Activated gamma-delta T cell treated with Interleukin-2 at 50 U/mL for 16 hours (primary cell): ENCODE measurements at places on chromosomes 16 and 17.

DNA sequence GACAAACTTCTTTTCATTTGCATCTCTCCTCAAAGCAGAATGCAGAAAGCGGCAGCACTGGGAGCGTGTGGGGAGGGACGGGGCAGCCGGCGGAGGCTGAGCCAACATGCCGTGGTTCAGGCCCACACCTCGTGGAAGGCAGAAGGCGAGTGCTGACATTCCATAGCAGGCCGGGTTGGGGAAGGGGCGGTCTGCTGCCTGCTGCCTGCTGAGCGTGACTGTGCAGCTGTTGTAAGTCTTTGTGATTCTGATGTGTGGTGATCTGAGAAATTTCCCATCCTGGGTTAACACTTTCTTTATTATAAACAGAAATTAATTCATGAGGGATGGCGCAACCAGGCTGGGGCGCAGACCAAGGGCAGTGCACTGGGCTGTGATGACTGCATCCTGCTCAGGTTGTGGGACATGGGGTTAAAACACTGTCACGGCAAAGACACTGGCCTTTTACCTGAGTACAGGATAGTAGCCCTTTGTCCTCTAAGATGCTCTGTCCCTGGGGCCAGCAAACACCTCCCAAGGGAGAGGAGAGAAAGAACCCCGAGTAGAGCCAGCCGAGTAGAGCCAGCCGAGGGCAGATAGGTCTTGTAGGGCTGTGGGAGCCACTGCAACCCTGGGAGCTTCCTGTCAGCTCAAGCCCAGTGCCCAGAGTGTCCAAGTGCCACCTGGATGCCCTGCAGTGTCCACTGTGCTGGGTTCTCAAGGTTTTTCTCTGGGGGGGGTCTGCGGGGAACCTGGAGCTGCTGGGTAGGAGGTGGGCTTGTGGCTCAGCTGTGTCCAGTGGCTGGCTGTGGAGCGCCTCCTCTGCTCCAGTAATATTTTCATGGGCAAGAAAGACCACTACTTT, 8.8 kb upstream of the DNASE1 start:
- no peak for DNase-seq

DNA sequence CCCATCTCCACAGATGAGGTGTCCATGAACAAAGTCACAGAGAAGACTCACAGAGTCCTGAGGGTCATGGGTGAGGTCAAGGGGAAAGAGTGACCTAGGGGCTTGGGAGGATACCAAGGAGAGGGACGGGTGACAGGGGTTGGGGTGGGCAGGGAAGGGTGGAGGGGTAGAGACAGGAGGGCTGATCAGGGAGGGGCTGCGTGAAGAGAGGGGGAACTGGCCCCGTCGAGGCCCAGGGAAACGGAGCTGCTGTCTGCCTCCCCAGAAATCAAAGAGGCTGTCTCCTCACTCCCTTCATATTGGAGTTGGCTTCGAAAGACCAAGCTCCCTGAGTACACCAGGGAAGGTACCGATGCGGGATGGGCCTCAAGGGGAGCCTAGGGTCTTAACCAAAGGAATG, 617 bp downstream of the TMEM95 start:
- DNase-seq = no peak

DNA sequence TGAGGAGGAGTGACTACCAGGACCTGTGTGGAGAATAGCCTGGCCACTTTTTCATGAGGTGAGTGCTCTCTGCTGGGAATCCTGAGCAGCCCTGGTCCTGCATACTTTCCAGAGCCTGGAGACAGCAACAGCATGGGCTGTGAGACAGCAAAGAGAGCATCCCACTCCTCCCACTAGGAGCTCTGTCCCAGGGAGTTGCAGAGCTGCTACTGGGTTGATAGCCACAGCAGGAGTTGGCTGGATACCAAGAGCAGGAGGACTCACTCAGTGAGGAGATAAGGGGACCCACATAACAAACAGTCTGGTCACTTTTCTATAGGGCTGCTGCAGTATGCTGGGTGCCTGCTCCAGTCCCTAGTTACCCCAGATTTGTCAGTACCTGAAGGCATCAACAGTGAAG, 439.3 kb upstream of the CDH8 start:
- no peak for DNase-seq

DNA sequence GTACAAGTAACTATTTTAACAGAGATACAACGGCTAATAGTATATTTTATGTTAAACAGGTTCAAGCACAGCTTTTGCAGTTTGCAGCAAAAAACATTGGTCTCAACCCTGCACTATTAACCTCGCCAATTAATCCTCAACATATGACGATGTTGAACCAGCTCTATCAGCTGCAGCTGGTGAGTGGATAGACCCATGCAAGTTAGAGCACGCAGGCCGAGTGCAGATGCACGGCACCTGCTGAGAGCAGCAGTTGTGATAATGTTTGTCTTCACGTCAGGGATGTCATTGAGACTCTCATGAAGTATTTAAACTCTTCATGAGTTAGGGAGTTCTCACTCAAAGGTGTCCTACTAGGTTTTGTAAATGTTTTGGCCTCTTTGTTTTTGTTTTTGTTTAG, 45.6 kb downstream of the TMC6 start:
- no peak for DNase-seq

- DNase-seq = no peak
Measured at GRCh38 chr17:17993366-17993765, 20.7 kb downstream of the DRC3 start.

GRCh38 chr16:51682905-51683304, 531.8 kb upstream of the SALL1 start:
- no peak for DNase-seq
